ENCODE measurements at places on chromosomes 5 and 9.

GRCh38 chr5:150473673-150474358 lies 24.3 kb upstream of the RPS14 start:
- DNase-seq, result no peak

DNA sequence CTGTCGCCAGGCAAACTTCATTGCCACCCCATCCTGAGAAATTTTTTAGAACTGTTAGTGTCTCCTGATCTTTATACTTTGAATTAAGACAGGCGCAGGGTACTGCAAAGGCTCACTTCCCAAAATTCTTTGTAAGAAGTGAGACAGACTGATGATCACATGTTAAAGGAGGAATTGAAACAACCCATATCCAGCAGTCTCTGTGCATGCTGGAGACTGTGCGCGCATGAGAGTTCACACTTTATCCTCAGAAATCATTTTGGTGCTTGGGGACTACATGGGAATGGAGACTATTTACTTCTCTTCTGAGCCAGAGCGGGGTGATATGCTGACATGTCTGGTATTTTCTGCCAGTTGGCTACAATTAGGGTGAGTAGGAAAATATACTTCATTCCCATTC lies 91.2 kb downstream of the ZNF474 start:
- no peak for DNase-seq

GRCh38 chr9:17824191-17824590 lies 245.3 kb downstream of the SH3GL2 start:
- no peak for DNase-seq

GRCh38 chr5:76166886-76167576 lies 83.8 kb downstream of the SV2C start:
- DNase-seq, result no peak

GRCh38 chr5:133123297-133123696 lies 71.5 kb downstream of the HSPA4 start:
- no peak for DNase-seq

DNA sequence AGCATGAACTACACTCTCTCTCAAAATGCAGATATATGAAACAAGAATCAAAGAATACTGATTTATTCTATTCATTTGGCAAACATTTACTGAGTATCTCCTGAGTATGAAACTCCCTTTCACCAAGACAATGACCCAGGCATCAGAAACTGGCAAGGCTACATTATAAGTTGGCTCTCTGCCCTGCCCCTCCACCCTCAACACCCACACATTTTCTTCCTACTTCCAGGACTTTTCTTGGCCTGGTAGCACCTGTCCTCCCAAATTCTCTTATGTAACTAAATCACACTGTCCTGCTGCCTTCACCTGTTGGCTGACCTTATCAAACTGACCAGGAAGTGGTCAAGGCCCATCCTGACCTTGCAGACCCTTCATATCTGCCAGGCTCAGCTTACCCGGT lies 3.5 kb downstream of the RASEF start:
- no peak for DNase-seq

- DNase-seq, result no peak
These were observed 116.1 kb downstream of the GIN1 start for GRCh38 chr5:103003872-103004271.

DNA sequence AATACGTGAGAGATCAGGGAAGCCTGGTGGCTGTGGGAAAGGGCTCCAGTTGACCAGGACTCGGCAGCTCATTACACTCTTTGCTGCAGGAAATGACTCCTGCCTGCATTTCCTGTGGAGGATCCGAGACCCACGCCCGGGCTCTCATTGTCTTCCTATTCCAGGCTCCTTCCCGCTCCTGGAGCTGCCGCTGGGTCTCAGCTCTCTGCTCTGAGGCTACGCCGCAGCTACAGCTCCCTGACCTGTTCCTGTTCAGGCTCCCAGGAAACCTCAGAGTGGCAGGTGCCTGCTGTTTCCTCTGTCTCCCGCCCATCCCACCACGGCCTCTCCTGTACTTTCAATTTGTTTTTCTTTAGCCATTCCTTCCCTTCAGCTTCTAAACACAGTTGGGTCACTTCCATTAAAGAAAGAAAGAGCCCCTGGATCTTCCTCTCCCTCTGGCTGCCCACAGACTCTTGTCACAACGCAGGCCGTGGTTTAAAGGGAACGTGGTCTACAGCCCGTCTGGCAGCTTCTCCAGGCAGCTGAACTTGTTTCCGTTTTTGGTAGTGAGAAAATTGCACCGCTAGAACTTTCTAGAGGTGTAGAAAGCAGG lies 71.5 kb downstream of the IL6ST start:
- no peak for DNase-seq

Measured in stimulated activated CD8-positive, alpha-beta memory T cell treated with anti-CD3 and anti-CD28 coated beads, Interleukin-7, amount 100 ng/mL, for 24 hours (primary cell).